A375 (cell line): ENCODE measurements at places on chromosomes 5 and 9. TPM values are rescaled to one million over a fixed set of nuclear protein-coding genes. Genes with fewer than 3 reads are reported as not detected.

SLC6A7 gene
- total RNA-seq = not detected in 2 replicates

JAKMIP2 gene
- total RNA-seq = 2.5 and 2.6 TPM in 2 replicates

AIF1L gene
- 30.1 and 30.9 TPM in 2 replicates for total RNA-seq

NADK2 gene
- total RNA-seq = 19.5 and 20.5 TPM in 2 replicates

ARHGEF28 gene
- 24.4 and 28.0 TPM in 2 replicates for total RNA-seq

TERT gene
- 4.1 and 5.4 TPM in 2 replicates for total RNA-seq

ERBIN gene
- total RNA-seq = 76.3 and 86.6 TPM in 2 replicates

CCL21 gene
- total RNA-seq = not detected in 2 replicates

STKLD1 gene
- 0.41 TPM in 1 of 2 replicates, not detected in the other for total RNA-seq

CYFIP2 gene
- total RNA-seq = 8.4 and 14.2 TPM in 2 replicates

COL15A1 gene
- 0.60 and 1.1 TPM in 2 replicates for total RNA-seq

FBN2 gene
- total RNA-seq = 0.04 and 0.16 TPM in 2 replicates

C8G gene
- not detected in 2 replicates for total RNA-seq

CNTFR gene
- not detected in 2 replicates for total RNA-seq

RNF208 gene
- 0.61 and 1.5 TPM in 2 replicates for total RNA-seq

SUSD3 gene
- 0.41 and 0.72 TPM in 2 replicates for total RNA-seq

CERCAM gene
- total RNA-seq = 32.1 and 32.5 TPM in 2 replicates

GHR gene
- total RNA-seq = 1.1 and 1.4 TPM in 2 replicates

SCGB3A2 gene
- not detected in 2 replicates for total RNA-seq

PCDHB3 gene
- total RNA-seq = 0.26 and 0.45 TPM in 2 replicates

CTSV gene
- 0.83 and 0.90 TPM in 2 replicates for total RNA-seq

GRK6 gene
- total RNA-seq = 38.4 and 42.5 TPM in 2 replicates

TUSC1 gene
- 20.5 and 24.5 TPM in 2 replicates for total RNA-seq

KIF12 gene
- total RNA-seq = 1.1 and 1.5 TPM in 2 replicates

ZNF367 gene
- 26.6 and 28.6 TPM in 2 replicates for total RNA-seq

DBH gene
- not detected in 2 replicates for total RNA-seq

PCDH1 gene
- 37.9 and 41.7 TPM in 2 replicates for total RNA-seq

GMCL2 gene
- not detected in 2 replicates for total RNA-seq

EFNA5 gene
- total RNA-seq = 4.1 and 4.3 TPM in 2 replicates

GRM6 gene
- not detected in 2 replicates for total RNA-seq

GRXCR2 gene
- total RNA-seq = not detected in 2 replicates

SLC45A2 gene
- 0.49 and 0.69 TPM in 2 replicates for total RNA-seq

NRARP gene
- total RNA-seq = 0.11 TPM in 1 of 2 replicates, not detected in the other

MYOZ3 gene
- not detected in 2 replicates for total RNA-seq
